Epithelial cell of prostate (primary cell): ENCODE measurements at places on chromosomes 6 and 20.

GRCh38 chr20:63462244-63462643 is 10.2 kb downstream of the KCNQ2 start:
- no peak for DNase-seq

DNA sequence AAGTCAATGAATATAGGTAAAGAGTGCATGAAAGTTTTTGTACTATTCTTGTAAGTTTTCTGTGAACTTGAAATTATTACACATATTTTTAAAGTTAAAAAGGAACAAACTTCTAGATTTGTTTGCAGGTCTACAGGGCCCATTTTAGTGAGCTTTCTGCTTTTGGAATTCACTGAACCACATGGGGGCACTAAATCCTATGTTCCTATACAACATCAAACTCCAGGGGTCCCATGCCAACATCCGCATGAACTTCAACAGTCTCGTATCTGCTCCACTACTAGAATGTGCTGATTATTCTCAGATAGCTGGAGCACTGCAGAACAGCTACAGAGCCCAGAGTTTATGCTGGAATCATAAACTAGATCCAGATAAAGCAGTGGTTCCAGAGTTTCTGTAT is 347.9 kb upstream of the SPTLC3 start:
- DNase-seq, result no peak

DNA sequence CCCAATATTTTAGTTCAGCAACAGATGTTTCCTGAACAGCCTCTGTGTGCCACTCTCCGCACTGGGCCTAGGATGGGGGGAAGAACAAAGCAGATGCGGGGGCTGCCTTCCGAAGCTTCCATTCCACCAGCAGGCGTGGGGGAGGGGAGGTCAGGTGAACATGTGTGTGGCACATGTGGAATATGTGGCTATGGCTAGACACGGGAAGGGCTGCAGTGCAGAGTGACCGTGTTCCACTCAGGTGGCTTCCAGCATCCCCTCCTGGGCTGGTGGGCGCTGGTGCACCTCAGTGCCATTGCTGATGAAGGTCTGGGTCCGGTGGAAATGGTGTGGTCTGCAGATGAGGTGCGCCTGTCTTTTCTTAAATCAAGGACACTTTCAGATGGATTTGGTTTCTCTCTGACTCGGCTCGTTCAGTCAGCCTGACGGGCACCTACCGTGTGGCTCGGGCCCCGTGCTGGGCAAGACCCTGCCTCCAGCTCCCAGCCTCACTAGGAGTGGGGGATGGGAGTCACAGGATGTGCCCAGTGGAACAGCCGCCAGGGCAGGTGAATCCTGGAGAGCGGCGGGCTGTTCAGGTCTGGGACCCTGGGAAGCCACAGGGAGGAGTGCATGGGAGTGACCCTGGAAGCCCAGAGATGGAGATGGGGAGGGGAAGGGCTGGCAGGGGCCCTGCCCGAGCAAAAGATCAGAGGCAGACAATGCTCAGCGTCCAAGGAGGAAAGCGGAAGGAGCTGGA is 111.0 kb downstream of the SYCP2 start:
- DNase-seq, result no peak

DNA sequence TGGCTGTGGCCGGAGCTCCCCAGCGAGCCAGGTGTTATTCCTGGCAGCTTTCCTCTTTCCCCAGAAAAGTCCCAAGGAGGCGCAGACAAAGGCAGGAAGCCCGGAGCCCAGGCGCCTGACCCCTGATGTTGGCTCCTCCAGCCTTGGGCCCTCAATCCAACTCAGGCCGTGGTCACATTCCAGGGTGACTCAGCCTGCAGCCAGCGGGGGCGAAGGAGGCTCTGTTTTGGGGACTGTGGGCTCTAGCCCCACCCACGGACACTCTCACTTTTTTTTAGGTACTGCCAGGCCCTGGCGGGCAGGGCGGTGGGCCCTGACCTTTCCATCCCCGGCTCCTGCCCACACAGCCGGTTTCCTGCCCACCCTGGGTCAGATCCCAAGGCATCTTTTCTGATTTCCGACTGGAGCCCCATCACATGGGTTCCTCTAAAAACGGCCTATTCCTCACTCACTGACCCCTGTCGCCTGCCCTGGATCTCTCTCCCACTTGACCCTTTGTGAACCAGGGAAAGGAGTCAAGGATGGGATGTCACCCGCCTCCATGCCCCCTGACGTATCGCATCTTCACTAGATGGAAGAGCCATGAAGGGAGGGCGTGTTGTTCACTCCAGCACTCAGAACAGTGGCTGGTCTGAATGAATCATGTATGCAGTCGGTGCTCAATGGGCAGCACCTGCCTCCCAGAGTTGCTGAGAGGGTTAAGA is 5.5 kb downstream of the PTGIS start:
- no peak for DNase-seq

- DNase-seq, result peak; percentile 36
Measured at GRCh38 chr6:162856885-162857284, 129.1 kb downstream of the PACRG start.

GRCh38 chr6:103177791-103178190 is 1681.9 kb downstream of the HACE1 start:
- DNase-seq, result no peak

GRCh38 chr6:163655217-163656121 is 241.0 kb downstream of the QKI start:
- no peak for DNase-seq

DNA sequence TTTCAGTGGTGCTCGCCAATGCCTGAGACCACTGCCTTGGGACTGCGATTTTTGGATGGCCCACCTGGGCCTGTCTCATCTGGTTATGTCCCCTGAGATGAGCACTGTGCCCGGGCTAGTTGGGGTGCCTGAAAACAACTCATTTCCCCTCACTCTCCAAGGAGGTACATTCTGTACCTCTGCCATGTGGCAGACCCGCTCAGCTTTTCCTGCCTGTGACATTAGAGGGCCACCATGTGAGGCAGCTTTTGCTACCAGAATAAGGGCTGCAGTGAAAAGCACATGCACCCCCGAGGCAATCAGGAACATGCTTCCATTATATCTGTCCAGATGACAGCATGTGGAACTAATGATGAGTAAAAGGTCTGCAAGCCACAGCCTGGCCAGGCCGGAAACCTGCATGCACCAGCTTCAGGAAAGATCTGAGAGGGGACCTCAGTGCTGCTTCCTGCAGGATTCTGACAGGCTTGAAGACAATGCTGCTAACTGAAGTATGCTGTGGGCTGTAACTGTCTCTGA is 11.3 kb upstream of the SRSF6 start:
- no peak for DNase-seq

- no peak for DNase-seq
Measured at GRCh38 chr6:30885481-30885998, 1.2 kb downstream of the DDR1 start.

GRCh38 chr6:112235956-112236355 is 18.4 kb downstream of the LAMA4 start:
- DNase-seq, result no peak

GRCh38 chr6:7140631-7141378 is 33.0 kb downstream of the RREB1 start:
- no peak for DNase-seq

DNA sequence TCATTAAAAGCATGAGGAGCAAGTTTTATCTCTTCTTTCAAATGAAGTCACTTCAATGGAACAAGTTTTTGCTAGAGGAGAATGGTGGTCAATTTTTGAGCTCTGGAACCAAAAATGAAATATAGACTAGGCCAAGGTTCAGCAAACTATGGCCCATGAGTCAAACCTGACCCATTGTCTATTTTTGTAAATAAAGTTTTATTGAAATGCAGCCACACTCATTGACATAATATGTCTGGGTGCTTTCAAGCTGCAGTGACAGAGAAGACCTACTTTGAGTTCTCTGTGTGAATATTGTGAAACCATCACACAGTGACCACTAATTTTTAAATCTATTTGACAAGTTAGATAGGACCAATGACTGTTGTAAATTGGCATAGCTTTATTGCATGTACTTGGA is 13.4 kb downstream of the RAE1 start:
- DNase-seq, result no peak
